ENCODE measurements at places on chromosomes 7 and 10.

GRCh38 chr7:8365499-8366110 lies 67.8 kb upstream of the NXPH1 start:
- no peak for DNase-seq

DNA sequence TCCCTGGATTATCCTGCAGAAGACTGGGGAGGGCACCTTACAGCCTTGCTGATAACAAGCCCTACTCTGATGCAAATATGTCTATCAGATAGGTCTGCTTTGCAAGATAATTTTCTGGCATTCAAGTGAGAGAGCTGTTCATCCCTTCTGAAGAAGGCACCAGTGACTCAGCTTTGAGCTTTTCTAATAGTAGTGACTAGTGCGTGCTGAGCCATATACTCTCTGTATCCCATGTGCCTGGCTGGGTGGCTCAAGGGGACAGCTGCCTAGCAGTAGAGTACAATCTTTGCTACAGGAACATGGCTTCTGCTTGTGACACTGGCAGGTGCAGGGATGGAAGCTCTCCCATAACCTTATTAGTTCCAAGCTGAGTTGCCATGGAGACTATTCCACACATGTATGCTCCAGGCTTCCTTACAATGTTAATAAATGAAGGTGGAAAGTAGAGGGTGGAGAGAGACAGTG lies 35.0 kb upstream of the ABCB4 start:
- no peak for DNase-seq

GRCh38 chr10:122744257-122744656 lies 44.6 kb upstream of the C10orf120 start:
- no peak for DNase-seq

DNA sequence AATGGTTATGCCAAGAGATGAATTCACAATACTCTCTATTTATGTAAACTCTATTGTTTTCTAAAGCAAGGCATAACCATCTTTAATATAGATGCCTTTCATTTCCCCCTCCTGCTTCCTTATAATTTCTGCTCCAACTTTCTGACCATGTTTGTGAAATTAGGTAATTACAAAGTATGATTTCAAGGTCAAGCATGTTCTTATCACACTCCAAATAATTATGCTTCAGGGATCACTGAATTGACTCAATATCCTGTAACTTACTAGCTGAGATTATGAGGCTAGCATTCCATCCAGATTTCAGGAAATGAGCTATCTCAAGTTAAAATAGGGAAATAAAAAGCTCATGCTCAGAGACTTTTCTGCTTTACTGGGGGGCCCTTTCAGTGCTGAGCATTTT lies 655.9 kb upstream of the IGFBP3 start:
- no peak for DNase-seq

GRCh38 chr10:89351412-89351779 lies 23.6 kb downstream of the IFIT3 start:
- no peak for DNase-seq

GRCh38 chr10:131872827-131873375 lies 27.9 kb upstream of the PPP2R2D start:
- DNase-seq = no peak

GRCh38 chr10:33600381-33600780 lies 265.9 kb upstream of the NRP1 start:
- no peak for DNase-seq
